CD4-positive, alpha-beta T cell treated with Interleukin-21 for 1 hour (primary cell): ENCODE measurements at places on chromosomes 4 and X.

- DNase-seq = no peak
These were observed 354.9 kb downstream of the RPA4 start for GRCh38 chrX:97238632-97239031.

DNA sequence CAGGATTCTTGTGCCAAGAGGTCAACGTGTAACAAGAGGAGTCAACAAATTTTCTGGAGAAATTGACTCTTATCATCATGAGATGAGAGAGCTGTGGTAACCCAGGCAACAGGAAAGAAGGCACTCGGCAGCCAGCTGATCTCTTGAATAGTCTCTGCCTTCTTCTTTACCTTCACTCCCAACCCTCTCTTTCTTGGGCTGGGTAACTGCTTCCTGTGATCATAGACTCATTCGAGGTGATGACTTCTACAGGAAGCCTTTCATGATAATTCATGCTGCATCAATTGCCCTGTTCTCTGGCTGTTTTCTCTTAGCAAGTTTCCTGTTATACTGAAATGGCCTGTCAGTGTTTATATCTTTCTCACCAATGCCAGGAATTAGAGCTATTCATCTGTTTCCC lies 70.8 kb upstream of the FSTL5 start:
- no peak for DNase-seq

DNA sequence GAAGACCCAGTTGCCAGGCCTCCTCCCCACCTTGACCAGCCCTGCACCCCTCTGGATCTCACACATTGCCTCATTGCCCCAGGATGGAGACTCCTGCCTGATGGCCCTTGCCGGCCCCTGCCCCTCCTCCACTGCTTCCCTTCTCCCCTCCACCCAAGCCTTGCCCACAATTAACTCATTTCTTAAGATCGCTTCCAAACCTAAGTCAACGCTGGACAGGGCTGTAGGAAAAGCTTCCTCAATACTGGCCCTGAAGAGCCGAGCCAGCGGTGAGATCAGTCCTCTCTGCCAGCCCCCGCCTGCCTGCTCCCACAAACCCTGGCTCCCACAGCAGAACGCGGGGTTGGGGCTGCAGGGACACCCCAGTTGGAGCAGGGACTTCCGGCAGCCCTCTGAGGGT lies 7.5 kb upstream of the HAUS7 start:
- no peak for DNase-seq

GRCh38 chrX:31934842-31935370 lies 863.1 kb upstream of the FTHL17 start:
- no peak for DNase-seq

DNA sequence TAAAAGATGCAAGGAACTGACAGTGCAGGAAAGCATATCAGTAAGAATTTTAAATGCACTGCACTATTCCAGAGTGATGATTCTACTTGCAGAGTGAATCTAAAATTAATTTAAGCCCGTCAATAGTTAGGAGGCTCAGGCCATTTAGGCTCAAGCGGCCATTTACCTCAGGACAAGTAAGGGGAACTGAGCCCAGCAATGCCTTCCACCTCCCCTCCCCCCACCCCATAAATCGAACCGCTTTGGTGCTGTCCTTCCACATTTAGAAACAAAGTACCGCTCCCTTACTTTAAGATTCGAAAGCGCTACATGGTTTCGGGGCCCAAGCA lies 665 bp downstream of the RBM41 start:
- DNase-seq = no peak

DNA sequence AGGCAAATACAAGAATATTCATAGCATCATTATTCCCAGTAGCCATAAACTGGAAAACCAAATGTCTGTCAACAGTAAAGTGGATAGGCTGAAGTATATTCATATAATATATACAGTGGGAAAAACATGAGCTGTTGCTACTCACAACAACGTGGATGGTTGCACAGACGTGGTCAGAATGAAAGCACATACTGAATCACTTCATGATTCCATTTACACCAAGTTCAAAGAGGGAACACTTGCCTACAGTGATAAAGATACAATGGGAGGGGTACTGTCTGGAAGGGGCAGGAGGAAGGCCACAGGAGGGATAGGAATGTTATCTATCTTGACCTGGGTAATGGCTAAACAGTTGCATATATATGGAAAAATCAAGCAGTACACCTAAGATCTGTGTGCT lies 25.3 kb downstream of the APBB2 start:
- no peak for DNase-seq

GRCh38 chr4:188078116-188078515 lies 31.3 kb downstream of the TRIML2 start:
- no peak for DNase-seq

DNA sequence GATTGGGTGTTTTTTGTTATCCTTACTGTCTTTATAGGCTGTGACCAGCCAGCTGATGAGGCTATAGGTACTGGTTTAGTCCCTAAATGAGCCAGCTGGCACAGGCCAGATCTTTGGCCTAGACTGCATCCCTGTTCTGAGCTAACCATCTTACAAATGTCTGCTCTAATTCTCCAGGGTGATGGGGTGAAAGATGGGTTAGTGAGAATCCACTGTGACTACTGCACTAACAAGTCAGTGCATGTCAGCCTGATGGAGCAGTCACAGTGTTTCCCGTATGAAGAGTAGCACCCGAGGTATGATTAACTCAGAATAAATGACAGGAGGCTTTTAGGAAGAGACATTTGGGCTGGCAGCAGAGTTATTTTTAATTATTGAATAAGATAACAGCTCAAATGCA lies 181.0 kb downstream of the DCTD start:
- no peak for DNase-seq

- no peak for DNase-seq
These were observed 15.0 kb upstream of the ARSF start for GRCh38 chrX:3026074-3026815.

DNA sequence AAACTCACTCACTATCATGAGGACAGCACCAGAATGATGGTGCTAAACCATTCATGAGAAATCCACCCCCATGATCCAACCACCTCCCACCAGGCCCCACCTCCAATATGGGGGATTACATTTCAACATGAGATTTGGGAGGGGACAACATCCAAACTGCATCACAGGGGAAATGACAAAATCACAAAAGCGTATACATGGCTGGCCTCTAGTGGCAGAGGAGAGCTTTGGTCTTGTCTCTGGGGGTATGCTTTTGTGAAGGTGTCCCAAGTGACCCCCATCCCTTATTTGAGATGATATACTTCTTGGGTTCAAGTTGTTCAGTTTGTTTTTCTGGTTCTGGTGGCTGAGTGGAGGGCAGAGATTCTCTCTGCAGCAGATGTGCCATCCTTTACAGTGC lies 8.5 kb upstream of the SETD7 start:
- DNase-seq = peak; percentile 14

- no peak for DNase-seq
These were observed 674.5 kb upstream of the BOD1L1 start for GRCh38 chr4:14302021-14302420.
